ENCODE measurements at places on chromosomes 5 and 9. TPM values are rescaled to one million over a fixed set of nuclear protein-coding genes. Genes with fewer than 3 reads are reported as not detected.

- H3K27ac ChIP-seq = no peak overlapping the region
- H3K36me3 ChIP-seq = no peaks in the 10 kb centered on the region
- H3K4me3 ChIP-seq = no peak overlapping the region
- peaks cover 6% of the 10 kb centered on the region for H3K4me1 ChIP-seq
Observed at GRCh38 chr5:132009706-132010405, 1.6 kb downstream of the ACSL6 start.

DNA sequence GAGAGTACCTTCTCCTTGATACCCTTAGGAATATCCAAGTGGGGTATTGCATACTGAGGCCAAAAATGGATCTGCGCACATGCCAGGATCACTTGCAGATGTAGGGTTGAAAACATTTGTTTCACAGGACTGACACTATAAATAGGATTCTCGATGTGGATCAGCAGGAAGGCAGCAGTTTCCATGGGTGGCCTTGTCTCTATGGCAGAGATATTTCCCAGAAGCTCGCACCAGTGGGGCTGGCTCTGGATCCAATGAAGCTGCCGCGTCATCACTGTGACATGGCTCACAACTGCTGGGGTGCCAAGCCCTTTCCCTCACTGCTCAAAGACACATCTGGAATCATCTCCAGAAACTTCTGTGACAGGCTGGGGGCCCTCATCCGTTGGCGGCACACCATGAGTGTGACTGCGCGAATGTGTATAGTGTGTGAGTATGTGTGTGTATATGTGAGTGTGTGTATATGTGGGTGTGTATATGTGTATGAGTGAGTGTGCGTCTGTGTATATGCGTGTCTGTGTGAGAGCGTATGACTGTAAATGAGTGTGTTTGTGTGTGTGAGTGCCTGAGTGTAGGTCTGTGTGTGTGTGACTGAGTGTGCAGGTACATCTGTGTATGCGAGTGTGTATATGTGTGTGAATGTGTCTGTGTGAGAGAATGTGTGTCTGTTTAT, 182.5 kb downstream of the GAS1 start:
- no peak overlapping the region for H3K27ac ChIP-seq
- peaks cover 4% of the 10 kb centered on the region for H3K27me3 ChIP-seq
- peaks cover 3% of the 10 kb centered on the region for H3K4me1 ChIP-seq

- peak; percentile 67 for DNase-seq
- H3K27ac ChIP-seq = peak overlapping the region; percentile 63
- H3K4me1 ChIP-seq = peaks cover 19% of the 10 kb centered on the region
- no peaks in the 10 kb centered on the region for H3K27me3 ChIP-seq
- no peaks in the 10 kb centered on the region for H3K36me3 ChIP-seq
- no peak overlapping the region for H3K4me3 ChIP-seq
Observed at GRCh38 chr5:73792687-73793320, 166.8 kb downstream of the ARHGEF28 start.

GRCh38 chr9:90841213-90841612, 39.6 kb downstream of the SYK start:
- H3K27me3 ChIP-seq = no peaks in the 10 kb centered on the region
- H3K4me1 ChIP-seq = no peaks in the 10 kb centered on the region
- H3K27ac ChIP-seq = no peak overlapping the region
- no peak for DNase-seq
- no peak overlapping the region for H3K4me3 ChIP-seq
- no peaks in the 10 kb centered on the region for H3K36me3 ChIP-seq

DNA sequence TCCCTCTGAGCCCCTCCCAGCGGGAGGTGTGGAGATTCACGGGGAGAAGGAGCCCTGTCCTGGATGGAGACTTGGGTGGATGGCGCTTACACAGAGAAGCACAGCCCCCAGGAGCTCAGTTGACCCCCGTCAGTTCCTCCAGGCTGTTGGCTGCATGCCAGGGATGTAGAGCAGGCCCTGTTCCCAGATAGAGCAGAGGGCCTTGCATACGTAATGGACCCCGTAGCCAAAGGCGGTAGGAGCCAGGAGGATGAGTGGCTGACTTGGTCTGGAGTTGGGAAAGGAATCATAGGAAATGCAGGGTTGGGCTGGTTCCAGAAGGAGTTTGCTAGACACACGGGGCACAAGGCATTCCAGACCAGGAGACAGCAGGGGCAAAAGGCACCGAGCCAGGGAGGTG, 2.5 kb downstream of the PMPCA start:
- no peaks in the 10 kb centered on the region for H3K27me3 ChIP-seq
- peaks cover 18% of the 10 kb centered on the region for H3K4me1 ChIP-seq
- no peak for DNase-seq
- peaks cover 13% of the 10 kb centered on the region for H3K36me3 ChIP-seq
- H3K4me3 ChIP-seq = no peak overlapping the region

The TOMM5 gene
- 100 TPM for total RNA-seq

The GMCL2 gene
- total RNA-seq = not detected

- no peak for DNase-seq
- H3K27me3 ChIP-seq = peaks cover 6% of the 10 kb centered on the region
- H3K4me1 ChIP-seq = no peaks in the 10 kb centered on the region
- H3K4me3 ChIP-seq = no peak overlapping the region
- H3K36me3 ChIP-seq = no peaks in the 10 kb centered on the region
Observed at GRCh38 chr9:77163884-77164283, 13.4 kb upstream of the VPS13A start.

The SLC6A18 gene
- total RNA-seq = not detected

The GABRP gene
- 3.1 TPM for total RNA-seq

GRCh38 chr9:90180381-90180780, 462.2 kb downstream of the DIRAS2 start:
- no peak for DNase-seq
- no peaks in the 10 kb centered on the region for H3K4me1 ChIP-seq
- H3K27ac ChIP-seq = no peak overlapping the region

DNA sequence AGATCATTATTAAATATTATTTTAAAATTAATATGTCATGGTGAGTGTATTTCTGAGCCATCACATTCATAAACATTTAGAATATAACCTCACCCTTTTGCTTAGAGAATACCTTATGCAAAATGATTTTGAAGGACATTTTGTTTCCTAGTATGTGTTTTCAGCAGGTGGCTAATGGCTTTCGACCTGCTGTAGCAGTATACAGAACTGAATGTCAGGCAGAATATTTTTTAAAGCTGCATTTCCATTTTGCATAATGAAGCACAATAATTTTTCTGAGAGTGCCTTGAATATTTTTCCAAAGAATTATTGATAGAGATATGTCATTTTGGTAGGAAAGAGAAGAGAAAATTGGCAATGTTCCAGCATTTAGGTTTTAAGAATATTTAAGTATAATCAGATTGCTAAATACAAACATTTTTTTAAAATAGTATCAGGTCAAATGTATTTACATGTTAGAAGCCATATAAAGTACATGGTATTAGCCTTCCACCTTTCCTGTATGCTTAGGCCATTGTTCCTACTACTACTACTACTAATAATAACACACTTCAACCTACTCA, 42.3 kb downstream of the PAM start:
- peaks cover 1% of the 10 kb centered on the region for H3K36me3 ChIP-seq
- no peak overlapping the region for H3K4me3 ChIP-seq
- H3K4me1 ChIP-seq = peaks cover 47% of the 10 kb centered on the region

- H3K27me3 ChIP-seq = peaks cover 37% of the 10 kb centered on the region
- no peaks in the 10 kb centered on the region for H3K36me3 ChIP-seq
- no peak overlapping the region for H3K4me3 ChIP-seq
- H3K27ac ChIP-seq = no peak overlapping the region
- no peak for DNase-seq
Observed at GRCh38 chr5:174327896-174328295, 282.4 kb downstream of the NSG2 start.

GRCh38 chr5:153476767-153477166, 13.7 kb upstream of the GRIA1 start:
- no peak overlapping the region for H3K4me3 ChIP-seq
- no peak for DNase-seq
- no peak overlapping the region for H3K27ac ChIP-seq
- H3K4me1 ChIP-seq = no peaks in the 10 kb centered on the region

GRCh38 chr9:125343518-125344275, 82.1 kb downstream of the GAPVD1 start:
- no peak overlapping the region for H3K27ac ChIP-seq
- H3K4me1 ChIP-seq = peaks cover 1% of the 10 kb centered on the region
- peaks cover 15% of the 10 kb centered on the region for H3K36me3 ChIP-seq

DNA sequence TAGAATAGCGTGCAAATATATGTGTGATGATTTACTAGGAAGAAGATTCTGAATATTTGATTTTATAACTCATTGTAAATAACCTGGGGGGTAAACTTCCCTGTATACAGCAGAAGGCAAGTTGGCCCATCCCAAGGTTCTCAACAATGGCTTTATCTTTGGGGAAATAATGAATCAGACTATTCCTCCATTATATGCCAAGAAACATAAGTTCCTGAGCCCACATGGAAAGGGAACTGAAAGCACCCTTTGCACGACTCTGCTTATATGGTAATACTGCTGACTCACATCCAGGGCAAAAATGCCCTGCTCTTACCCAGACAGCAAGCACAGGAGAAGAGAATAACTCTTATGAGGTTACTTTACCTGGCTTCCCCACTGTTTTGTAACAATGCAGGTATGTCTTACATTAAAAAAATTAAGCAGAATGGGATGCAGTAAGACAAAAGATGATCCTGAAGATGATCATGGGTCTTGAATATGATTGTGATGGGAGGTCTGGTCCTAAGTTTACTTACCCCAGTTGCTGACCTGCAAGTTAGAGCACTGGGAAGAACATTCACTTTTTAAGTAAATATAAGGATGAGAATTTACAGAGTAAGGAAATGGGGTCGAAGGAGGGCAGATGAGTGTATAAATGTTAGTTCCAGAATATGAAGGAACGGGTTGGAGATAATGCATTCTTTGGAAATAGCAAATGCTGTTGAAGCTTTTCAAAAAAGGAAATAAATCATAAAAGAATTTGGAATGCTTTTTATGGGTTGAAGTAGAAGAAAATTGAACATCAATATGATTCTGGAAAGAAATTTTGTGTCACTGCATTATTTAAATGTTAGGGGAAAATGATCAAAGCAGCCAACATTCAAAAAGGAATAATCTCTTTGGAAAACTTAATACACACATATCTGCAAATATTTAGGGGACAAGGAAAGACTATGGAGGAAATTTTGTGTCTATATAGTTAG, 428.4 kb upstream of the MPDZ start:
- DNase-seq = no peak
- no peaks in the 10 kb centered on the region for H3K36me3 ChIP-seq
- H3K27ac ChIP-seq = no peak overlapping the region
- no peak overlapping the region for H3K4me3 ChIP-seq
- no peaks in the 10 kb centered on the region for H3K27me3 ChIP-seq
- H3K4me1 ChIP-seq = no peaks in the 10 kb centered on the region

GRCh38 chr5:132467287-132467984, 23.1 kb downstream of the IRF1 start:
- peaks cover 6% of the 10 kb centered on the region for H3K4me1 ChIP-seq
- no peak overlapping the region for H3K4me3 ChIP-seq
- no peak overlapping the region for H3K27ac ChIP-seq
- peaks cover 5% of the 10 kb centered on the region for H3K27me3 ChIP-seq

GRCh38 chr9:82677086-82677485, 385.9 kb downstream of the RASEF start:
- DNase-seq = no peak
- peaks cover 20% of the 10 kb centered on the region for H3K4me1 ChIP-seq
- H3K4me3 ChIP-seq = no peak overlapping the region
- H3K36me3 ChIP-seq = no peaks in the 10 kb centered on the region
- H3K27me3 ChIP-seq = peaks cover 12% of the 10 kb centered on the region
- no peak overlapping the region for H3K27ac ChIP-seq

The SLC6A19 gene
- total RNA-seq = 2.6 TPM

The CXXC5 gene
- total RNA-seq = 79.1 TPM

DNA sequence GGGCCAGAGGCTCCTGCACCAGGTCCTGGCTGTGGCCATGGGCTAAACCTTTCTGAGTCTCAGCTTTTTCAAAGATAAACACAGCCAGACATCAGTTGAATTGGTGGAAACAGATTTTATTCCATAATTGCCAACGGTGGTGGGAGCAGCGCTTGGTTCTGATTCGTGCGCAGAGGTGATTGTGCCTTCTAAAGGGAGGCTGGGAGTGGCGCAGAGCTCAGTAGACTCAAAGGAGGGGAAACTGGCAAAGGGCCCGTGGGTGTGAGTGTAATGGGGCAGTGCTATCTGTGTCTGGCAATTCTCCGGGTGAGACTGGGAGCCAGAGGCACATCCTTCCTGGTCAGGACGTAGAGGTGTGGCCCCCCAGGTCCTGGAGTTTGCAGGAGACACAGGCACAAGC, 169.4 kb upstream of the PPP1R26 start:
- no peak overlapping the region for H3K27ac ChIP-seq
- no peak for DNase-seq
- H3K27me3 ChIP-seq = peaks cover 43% of the 10 kb centered on the region
- no peaks in the 10 kb centered on the region for H3K36me3 ChIP-seq
- H3K4me3 ChIP-seq = no peak overlapping the region

The PCDHGA4 gene
- total RNA-seq = 1.2 TPM

DNA sequence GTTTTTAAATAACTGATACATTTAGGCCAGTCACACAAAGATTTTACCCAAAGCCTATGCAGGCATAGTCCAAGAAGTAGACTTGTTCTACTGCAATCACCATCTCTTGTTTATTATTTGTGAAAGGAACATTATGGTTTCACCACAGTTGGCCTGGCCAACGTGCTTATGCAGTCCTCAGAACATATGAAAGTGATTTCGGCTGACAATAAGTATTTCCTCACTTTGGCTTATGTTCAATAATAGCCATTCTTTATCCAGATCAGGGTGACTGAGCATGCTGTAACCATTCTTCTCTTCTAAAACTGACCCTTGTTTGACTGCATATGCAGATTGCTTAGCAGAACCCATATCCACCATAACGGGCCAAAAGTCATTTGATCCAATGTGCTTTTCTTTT, 76.6 kb upstream of the CCDC152 start:
- H3K4me1 ChIP-seq = no peaks in the 10 kb centered on the region
- H3K4me3 ChIP-seq = no peak overlapping the region
- DNase-seq = no peak
- H3K27ac ChIP-seq = no peak overlapping the region

- no peak overlapping the region for H3K27ac ChIP-seq
- DNase-seq = no peak
- H3K27me3 ChIP-seq = peaks cover 12% of the 10 kb centered on the region
- H3K4me3 ChIP-seq = no peak overlapping the region
- H3K4me1 ChIP-seq = peaks cover 1% of the 10 kb centered on the region
Observed at GRCh38 chr9:114694719-114695269, 12.8 kb upstream of the TEX48 start.

DNA sequence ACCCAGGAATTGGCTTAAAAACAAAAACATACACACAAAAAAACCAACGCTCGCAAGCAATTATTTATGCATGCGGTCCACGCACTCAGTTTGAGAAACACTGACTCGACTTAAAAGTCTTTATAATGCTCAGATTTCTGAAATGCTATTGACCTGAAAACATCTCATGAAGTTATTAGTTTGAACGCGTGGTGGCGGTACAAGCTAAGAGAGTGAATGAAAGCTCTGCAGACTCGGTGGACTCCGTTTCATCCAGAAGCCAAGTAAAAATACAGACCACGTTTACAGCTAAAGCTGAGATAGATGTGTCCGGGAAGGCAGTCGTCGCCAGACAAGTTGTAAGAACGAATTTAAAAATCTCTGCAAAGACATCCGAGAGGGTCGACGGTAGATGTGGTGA, at the start of gene PCDHB6:
Gene PCDHB6, plus strand, starts transcription at position 246 of the 400 bp plus-strand sequence. CDS start 201 bp downstream, outside the sequence.
- H3K27me3 ChIP-seq = no peaks in the 10 kb centered on the region
- no peak within 1 kb of the TSS for H3K4me3 ChIP-seq
- peak within 1 kb of the TSS; percentile 5 for H3K27ac ChIP-seq

Data from progenitor cell of endocrine pancreas (in vitro differentiated cells).